ENCODE measurements at places on chromosomes 1 and 21.

GRCh38 chr1:229158341-229158921 lies 112.5 kb upstream of the RAB4A start:
- DNase-seq = peak; percentile 40

DNA sequence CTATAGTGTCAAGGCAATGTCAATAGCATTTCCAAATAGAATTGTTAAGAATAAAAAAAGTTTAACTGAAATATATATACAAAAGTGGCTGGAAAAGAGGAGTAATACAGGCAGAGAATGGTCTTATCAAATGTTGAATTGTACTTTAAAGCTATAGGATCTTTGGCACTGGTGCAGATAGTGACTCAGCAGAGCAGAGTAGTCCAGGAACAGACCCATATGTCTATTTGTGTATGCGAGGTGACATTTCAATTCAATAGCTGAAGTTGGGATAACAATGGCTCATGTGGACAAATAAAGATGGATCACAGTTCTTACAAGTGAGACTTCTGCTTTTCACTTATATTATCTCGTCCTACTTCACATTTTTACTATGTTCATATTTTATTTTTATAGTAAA lies 543.0 kb upstream of the B3GALT2 start:
- no peak for DNase-seq

- no peak for DNase-seq
Observed at GRCh38 chr1:80593197-80593596, 1207.5 kb upstream of the ADGRL2 start.

DNA sequence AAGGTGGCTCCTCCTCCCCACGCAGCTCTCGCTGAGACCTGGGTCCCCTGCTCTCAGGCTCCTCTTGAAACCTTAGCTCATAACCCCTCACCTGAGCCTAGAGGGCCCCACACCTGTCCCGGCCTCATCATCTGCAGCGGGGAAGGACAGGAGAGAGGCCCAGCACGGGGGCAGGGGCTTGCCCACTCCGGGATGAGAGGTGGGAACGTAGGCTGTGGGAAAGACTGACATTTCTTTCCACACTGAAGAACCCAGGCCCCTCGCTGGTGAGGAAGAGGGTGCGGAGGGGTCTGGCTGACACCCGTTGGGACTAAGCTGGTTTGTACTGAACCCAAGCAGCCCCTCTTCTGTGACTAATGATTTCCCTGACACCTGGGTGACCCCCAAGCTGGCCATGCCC lies 14.0 kb upstream of the NES start:
- no peak for DNase-seq

DNA sequence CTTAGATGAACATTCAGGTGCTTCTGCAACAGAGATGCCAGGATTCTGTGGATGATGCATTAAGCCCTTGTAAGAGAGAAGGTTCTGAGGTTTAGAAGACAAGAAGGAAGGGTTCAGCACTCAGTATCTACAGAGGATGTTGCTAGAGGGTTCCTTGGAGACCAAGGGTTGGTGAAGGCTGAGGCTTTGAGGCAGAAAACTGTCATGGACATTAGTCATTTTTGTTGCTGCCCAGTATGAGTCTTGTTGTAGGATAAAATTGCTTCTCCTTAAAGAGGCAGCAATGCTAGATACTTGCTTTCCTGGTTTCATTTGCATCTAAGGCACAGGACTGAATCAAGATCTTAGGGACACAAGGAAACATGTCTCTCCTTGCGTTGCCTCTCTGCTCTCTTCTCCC lies 319.4 kb upstream of the NFIA start:
- DNase-seq = no peak

DNA sequence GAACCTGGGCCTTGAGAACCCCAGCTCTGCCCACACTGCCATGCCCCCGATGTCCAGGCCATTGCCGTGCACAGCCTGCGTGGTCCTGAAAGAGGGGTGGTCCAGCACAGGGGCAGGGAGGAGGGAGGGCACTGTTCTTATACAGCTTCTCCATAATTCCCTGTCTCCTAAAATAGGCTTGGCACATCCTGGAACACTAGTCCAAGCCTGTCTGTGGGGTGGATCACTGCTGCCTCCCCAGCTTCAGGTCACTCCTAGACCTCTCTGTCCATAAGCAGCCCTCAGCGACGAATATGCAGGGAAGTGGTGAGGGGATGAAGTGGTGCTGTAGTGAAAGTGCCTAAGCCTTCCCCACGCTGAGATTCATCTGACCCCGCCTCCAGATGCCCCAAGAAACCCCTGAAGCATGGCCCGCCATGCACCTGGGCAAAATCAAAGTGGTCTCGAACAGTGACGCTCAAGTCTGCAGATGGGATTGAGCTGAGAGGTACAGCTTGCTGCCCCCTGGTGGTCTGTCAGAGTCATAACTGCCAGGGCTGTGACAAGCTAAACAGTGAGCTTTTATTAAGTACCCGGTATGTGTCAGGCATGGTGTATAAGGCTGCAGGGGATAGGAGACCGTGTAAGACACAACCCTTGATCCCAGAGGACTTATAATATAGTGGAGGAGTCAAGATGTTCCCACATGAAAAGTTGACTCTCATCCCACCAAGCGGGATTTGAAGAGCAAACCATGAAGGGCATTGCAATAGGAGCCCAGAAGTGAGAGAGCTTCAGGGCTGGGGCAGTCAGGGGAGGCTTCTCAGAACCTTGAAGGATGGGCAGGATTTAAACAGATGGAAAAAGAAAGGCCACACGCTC lies 66.6 kb downstream of the FAM163A start:
- DNase-seq = peak; percentile 78

DNA sequence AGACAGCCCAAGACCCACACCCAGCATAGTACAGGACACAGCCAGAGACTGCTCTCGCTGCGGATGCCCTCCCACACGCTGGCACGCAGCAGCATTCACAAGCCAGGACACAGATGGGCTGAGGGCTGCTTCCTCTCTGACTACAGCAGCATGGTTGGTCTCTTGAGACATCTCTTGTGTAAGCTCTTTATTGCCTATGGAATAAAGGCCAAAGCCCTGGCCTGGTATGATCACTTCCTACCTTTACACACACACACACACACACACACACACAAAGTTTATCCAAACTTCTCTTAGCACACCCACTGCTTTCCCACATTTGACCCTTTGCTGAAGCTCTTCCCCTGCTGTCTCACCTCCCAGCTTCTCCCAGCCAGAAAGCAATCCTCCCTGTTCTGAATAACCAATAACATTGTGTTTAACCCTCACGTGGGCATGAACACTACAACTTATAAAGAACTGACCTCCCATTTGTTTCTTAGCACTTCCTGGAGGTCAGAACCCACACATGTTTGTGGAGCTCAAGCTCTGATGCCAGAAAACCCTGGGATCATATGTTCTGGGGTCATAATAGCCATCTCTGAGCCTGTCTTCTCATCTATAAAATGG lies 1.2 kb upstream of the LUZP1 start:
- peak; percentile 67 for DNase-seq

DNA sequence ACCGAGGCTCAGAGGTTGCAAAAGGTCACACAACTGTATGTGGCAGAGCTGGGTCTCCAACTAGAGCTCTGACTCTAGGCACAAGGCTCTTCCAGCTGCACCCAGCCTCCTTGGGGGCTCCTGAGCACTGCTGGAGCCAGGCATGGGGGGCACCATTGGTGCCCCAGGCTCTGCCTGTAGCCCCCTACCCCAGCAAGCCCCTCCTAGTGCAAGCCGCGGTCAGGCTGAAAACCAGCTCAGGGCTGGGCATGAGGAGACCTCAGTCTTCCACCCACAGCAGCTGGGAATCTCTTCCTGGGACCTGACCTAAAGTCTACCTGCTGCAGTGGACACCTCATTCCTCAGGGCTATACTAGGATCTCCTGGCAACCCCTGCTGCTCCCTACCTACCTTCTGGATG lies 14.6 kb downstream of the TNNT2 start:
- peak; percentile 2 for DNase-seq

Measured in right hindlimb (tissue), 1 donor.